ENCODE measurements at places on chromosomes 6 and 20.

GRCh38 chr6:35776364-35777215, at the start of gene CLPSL2:
CLPSL2 (plus strand) TSS chr6:35776598; CDS start chr6:35776619, 21 bp downstream.
- DNase-seq = no peak

GRCh38 chr20:1820138-1821079, 74.8 kb upstream of the SIRPA start:
- no peak for DNase-seq

DNA sequence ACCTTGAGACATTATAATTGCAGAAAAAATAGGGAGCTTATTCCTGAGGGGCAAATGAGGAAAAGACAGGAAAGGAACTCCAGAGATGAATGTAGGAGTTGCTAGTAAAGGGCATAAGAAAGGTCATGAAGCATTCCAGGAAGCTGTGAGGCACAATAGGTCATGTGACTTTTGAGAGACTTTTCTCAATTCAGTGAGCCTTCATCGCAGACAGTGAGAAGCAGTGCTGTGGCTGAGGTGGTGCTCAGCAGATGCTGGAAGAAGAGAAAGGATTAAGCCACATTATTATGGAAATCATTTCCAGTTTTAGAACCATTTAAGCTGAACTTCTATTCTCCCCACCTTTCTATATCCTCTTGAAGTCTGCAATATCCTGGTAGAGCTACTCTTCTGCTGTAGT, 4.1 kb downstream of the SPTLC3 start:
- DNase-seq = no peak

DNA sequence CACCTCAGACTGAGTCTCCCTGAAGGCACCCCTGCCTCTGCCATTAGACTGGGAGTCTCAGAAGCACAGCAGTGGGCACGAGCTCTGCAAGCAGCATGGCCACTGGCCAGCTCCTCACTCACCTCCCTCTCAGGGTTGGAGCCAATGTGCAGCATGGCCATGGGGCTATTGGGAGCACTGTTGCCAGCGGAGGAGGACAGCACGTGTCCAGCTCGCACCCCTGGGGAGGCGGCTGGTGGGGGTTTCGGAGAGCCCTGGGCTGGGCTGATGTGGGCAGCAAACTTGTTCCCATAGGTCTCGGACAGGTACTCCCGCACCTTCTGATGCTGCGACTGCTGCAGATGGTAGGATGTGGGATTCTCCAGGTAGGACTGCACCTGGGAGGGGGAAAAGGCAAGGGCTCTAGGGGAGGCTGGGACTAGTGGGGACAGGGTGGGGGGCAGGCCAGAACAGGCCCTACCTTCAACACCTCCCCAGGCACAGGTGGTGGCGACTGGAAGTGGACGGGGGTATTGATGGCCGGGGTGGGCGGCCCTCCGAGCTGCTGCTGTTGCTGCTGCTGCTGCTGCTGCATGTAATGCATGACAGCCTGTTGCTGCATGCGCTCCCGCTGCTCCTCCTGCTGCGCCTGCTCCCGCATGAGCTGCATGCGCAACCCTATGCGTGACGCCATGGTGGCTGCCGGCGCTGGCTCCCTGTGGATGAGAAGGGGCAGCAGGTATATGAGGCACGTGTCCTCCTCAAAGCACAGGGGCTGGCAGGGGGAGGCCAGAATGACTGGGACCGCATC, 44.7 kb downstream of the TFEB start:
- DNase-seq = no peak

- peak; percentile 50 for DNase-seq
These were observed 7.3 kb upstream of the ULBP2 start for GRCh38 chr6:149934249-149935156.

DNA sequence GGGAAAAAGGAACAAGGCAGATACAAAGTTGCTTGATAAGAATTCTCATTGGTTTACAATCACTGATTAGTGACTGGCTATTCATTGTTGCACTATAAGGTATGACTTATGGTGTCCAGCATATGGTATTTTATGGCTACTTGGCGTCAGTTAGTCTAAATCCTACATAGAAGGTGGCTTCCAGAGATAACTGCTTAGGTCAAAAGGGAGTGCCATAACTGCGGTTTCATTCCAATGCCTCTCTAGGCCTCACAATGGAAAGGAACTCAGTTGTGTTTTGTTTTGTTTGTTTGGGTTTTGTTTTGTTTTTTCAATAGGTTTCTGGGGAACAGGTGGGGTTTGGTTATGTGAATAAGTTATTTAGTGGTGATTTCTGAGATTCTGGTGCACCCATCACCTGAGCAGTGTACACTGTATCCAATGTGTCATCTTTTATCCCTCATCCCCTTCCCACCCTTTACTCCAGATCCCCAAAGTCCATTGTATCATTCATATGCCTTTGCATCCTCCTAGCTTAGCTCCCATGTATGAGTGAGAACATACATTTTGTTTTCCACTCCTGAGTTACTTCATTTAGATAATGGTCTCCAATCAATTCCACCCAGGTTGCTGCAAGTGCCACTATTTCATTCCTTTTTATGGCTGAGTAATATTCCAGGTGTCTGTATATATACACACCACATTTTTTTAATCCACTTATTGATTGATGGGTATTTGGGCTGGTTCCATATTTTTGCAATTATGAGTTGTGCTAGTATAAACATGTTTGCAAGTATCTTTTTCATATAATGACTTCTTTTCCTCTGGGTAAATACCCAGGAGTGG, 7.0 kb downstream of the GOPC start:
- no peak for DNase-seq

DNA sequence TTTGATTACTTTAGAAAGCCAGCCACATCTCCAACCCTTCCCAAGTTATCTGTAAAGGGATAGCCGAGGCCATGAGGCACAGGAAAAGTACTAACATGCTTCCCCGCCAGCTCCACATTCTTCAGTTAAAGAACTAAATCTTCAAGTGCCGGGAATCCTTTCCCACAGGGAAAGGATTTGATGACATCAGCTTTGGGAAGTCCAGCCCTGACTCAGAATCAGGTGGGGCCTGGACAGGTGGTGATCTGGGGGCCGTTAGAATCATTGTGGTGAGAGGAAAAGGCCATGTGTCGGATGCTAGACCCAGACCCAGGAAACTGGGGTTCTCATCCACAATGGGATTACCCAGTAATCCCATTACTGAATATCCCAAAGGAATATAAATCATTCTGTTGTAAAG, 580.0 kb downstream of the QKI start:
- DNase-seq = no peak

- DNase-seq = no peak
These were observed 9.9 kb upstream of the HIVEP2 start for GRCh38 chr6:142954844-142955243.

DNA sequence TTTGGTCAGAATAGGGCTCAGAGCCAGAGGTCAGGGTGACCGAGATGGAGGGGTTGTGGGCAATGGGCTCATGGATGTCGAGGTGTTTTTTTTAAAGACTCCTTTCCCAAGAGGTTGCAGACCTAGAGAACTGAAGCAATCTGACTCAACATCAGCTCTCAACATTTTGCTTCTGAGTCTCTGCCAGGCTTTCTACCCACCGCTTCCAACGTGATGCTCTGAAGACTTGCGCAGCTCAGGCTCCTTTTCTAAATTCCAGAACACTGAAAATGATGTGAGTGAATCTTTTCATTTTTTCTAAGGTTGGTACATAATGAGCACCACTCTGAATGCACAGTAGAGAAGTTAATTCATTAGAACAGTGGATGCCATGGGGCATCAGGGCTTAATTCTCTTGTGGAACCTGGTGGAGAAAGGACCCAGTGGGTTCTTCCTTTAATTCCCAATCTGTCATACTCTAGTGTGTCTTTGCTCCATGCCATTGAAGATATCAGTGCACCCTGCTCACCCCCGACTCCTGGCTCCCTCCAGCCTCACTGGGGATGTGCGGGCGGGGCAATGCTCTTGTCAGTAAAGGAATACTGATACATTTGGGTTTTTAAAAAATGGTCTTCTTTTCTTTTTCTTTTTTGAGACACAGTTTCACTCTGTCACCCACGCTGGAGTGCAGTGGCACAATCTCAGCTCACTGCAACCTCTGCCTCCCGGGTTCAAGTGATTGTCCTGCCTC, 17.0 kb upstream of the KIF13A start:
- DNase-seq = no peak

DNA sequence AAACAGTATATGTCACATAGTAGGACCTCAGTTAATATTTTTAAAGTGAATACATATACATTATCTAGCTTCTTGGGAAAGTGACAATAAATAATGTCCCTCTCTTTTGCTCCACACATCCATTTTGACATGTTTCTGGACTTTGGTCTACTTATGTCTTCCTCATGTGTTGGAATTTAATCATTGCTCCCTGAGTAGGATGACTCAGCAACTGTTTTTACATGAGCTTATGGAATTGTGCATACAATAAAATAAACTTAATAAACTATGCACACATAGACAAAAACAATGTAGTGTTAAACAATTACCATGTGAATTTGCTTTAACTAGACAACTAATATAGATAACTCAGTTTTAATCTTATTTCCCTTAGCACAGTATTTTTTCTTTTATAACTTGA, 503.8 kb downstream of the TFAP2B start:
- DNase-seq = no peak

- DNase-seq = no peak
These were observed 33.2 kb upstream of the TFAP2C start for GRCh38 chr20:56595746-56596475.

- no peak for DNase-seq
These were observed 29.8 kb downstream of the PSMB9 start for GRCh38 chr6:32883789-32884188.

- DNase-seq = no peak
These were observed 92.5 kb downstream of the TBXT start for GRCh38 chr6:166075186-166075585.

DNA sequence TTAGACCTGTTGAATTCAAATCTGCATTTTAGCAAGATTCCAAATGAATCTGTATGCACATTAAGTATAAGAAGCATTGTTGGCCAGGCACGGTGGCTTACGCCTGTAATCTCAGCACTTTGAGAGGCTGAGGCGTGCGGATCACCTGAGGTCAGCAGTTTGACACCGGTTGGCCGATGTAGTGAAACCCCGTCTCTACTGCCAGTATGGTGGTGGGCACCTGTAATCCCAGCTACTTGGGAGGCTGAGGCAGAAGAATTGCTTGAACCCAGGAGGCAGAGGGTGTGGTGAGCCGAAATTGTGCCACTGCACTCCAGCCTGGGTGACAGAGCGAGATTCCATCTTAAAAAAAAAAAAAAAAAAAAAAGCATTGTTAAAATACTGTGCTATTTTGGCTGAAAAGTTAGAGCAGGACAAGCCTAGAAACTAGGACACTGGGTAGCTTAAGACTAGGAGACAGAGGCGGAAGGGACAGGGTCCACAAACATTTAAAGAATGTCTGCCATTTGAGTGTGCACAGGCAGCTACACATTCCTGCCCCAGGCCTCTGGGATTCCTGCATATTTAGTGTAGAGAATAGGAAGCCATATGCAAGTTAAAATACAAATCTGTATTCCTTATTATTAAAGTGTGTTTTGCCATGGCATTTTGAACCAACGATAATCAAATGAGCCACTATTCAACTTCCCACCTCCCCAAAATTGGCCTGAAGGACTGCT, 45.1 kb upstream of the EEF1A1 start:
- DNase-seq = no peak

DNA sequence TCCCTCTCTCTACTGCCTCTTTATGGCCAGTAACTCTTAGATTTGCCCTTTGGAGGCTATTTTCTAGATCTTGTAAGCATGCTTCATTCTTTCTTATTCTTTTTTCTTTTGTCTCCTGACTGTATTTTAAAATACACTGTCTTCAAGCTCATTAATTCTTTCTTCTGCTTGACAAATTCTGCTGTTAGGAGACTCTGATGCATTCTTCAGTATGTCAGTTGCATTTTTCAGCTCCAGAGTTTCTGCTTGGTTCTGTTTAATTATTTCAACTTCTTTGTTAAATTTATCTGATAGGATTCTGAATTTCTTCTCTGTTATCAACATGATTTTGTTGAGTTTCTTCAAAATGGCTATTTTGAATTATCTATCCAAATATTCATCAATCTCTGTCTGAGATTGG, 25.0 kb upstream of the SDCBP2 start:
- DNase-seq = no peak

DNA sequence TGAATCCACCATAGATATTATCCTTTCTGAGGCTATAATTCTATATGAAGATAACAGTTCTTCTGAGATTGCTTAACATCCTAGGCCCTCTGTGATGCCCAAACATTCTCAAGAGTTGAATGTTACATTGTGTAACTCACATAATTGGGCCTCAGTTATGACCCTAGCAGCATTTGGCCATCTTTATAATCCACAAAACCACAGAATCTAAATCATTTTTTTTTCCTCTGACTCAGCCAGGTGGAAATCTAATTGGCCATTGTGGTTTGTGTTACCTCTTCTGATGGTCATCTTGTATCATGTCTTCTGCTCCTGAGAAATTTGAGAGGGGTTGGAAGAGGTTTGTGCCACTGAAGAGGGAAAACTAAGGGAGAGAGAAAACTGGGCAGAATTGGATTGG, 99.5 kb downstream of the LINC00237 start:
- no peak for DNase-seq

- DNase-seq = no peak
These were observed 10.9 kb upstream of the BMP5 start for GRCh38 chr6:55886185-55886836.

DNA sequence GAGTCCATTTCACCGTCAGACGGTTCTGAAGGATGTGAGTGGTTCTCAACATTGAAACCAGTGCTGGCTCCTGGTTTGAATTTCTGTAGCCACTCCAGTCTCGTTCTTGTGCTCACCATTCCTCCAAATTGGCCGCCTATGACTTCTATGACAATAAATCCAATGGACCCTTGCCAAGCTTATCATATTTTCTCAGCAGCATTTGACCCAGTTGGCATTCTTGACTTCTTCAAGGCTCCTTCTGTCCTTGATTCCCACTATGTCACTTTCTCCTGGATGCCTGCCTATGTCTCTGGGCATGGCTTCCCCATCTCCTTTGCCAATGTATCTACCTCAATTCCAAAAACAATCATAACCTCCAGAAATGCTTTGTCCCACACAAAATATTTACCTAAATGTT, 756.0 kb upstream of the NRSN1 start:
- DNase-seq = no peak

DNA sequence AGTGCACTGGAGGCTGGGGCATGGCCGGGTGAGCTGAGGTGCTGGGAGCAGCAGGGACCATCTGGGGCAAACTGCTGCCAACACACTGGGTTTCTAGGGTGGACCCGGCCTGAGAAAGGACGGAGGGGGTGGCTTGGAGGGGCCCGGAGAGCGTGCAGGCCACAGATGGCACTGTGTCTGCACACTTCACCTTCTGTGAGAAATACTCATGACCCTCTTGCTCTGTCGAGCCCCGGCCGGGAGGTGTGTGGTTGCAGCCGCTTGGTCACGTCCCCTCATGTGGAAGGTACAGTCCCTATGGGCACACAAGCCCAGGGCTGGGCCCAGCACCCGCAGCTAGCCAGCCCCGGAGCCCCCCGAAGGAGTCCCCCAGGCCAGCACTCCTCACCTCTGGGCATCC, 59.7 kb downstream of the RBM38 start:
- no peak for DNase-seq

All from T-cell (primary cell).